ENCODE measurements at places on chromosomes 4 and X. TPM values are rescaled to one million over a fixed set of nuclear protein-coding genes. Genes with fewer than 3 reads are reported as not detected.

The STAG2 gene
- total RNA-seq, result 86.0 TPM

The OPN1MW3 gene
- not detected for total RNA-seq

The EXOC1 gene
- 21.9 TPM for total RNA-seq

The SLC38A5 gene
- total RNA-seq, result 45.8 TPM

The PDZD4 gene
- 0.83 TPM for total RNA-seq

The GPR34 gene
- not detected for total RNA-seq

The TRIML1 gene
- total RNA-seq, result not detected

The MAP7D3 gene
- 12.5 TPM for total RNA-seq

The USP17L15 gene
- total RNA-seq, result not detected

The RASSF6 gene
- not detected for total RNA-seq

The SLC25A31 gene
- not detected for total RNA-seq

The HSFX3 gene
- not detected for total RNA-seq

The USP17L27 gene
- total RNA-seq, result not detected

The CLDN2 gene
- not detected for total RNA-seq

The NAT8L gene
- 0.32 TPM for total RNA-seq

The S100P gene
- 10.0 TPM for total RNA-seq

The NAP1L2 gene
- total RNA-seq, result 2.5 TPM

The IL13RA2 gene
- not detected for total RNA-seq

The PRR32 gene
- not detected for total RNA-seq

The NMU gene
- total RNA-seq, result not detected

The FAM184B gene
- total RNA-seq, result not detected

The CXCL3 gene
- total RNA-seq, result not detected

The SPANXA2 gene
- total RNA-seq, result not detected

The NKX3-2 gene
- total RNA-seq, result not detected

The ZNF630 gene
- total RNA-seq, result 1.3 TPM

The RS1 gene
- total RNA-seq, result not detected

The INTU gene
- 0.12 TPM for total RNA-seq

The EMCN gene
- not detected for total RNA-seq

The SHROOM4 gene
- total RNA-seq, result not detected

The FDCSP gene
- total RNA-seq, result not detected

The NUP62CL gene
- total RNA-seq, result 3.6 TPM

The CT83 gene
- not detected for total RNA-seq

The TMSB15A gene
- total RNA-seq, result 2.1 TPM

The BMP3 gene
- not detected for total RNA-seq

The PLAC8 gene
- total RNA-seq, result 62.3 TPM

The GSX2 gene
- total RNA-seq, result not detected

The MUC7 gene
- not detected for total RNA-seq

The NDST3 gene
- not detected for total RNA-seq

The SLC25A53 gene
- 5.0 TPM for total RNA-seq

The KDM6A gene
- total RNA-seq, result 21.5 TPM

The ERCC6L gene
- 9.5 TPM for total RNA-seq

The ZMAT1 gene
- total RNA-seq, result 2.7 TPM

The CXXC4 gene
- total RNA-seq, result not detected

The NAAA gene
- 24.4 TPM for total RNA-seq

The GNL3L gene
- total RNA-seq, result 47.9 TPM

The SLITRK4 gene
- not detected for total RNA-seq

The ABCG2 gene
- 0.35 TPM for total RNA-seq

The ATP2B3 gene
- total RNA-seq, result not detected

The GAGE12E gene
- total RNA-seq, result not detected

The GDPD2 gene
- total RNA-seq, result not detected

The HOPX gene
- 14.0 TPM for total RNA-seq

The SSX2B gene
- not detected for total RNA-seq

The UNC5C gene
- not detected for total RNA-seq

The UGT2A3 gene
- total RNA-seq, result not detected
